ENCODE measurements at places on chromosomes 11 and 22. TPM values are rescaled to one million over a fixed set of nuclear protein-coding genes. Genes with fewer than 3 reads are reported as not detected.

ETS1 gene
- total RNA-seq: 42.6 TPM

MUC6 gene
- total RNA-seq: 0.04 TPM

OR8D4 gene
- not detected for total RNA-seq

GLB1L2 gene
- 11.5 TPM for total RNA-seq

CCDC89 gene
- 1.8 TPM for total RNA-seq

NLRP6 gene
- 0.15 TPM for total RNA-seq

MMP27 gene
- total RNA-seq: not detected

SMTNL1 gene
- total RNA-seq: not detected

SOX6 gene
- total RNA-seq: 24.6 TPM

BRD1 gene
- 84.0 TPM for total RNA-seq

KRTAP5-1 gene
- total RNA-seq: 1.0 TPM

SLC22A6 gene
- total RNA-seq: not detected

FAM180B gene
- total RNA-seq: 0.72 TPM

SIDT2 gene
- 96.8 TPM for total RNA-seq

TRAF6 gene
- 12.6 TPM for total RNA-seq

Measured in suprapubic skin (tissue), 4 donors.